Metanephros (tissue), 2 donors: ENCODE measurements at places on chromosomes 16 and 17. TPM values are rescaled to one million over a fixed set of nuclear protein-coding genes. Genes with fewer than 3 reads are reported as not detected.

The MT1A gene
- not detected for total RNA-seq

The TBC1D3E gene
- total RNA-seq: not detected

The HEATR3 gene
- total RNA-seq: 25.6 TPM

The KCNAB3 gene
- total RNA-seq: 4.1 TPM

The GPATCH8 gene
- total RNA-seq: 40.3 TPM

The DOC2B gene
- 63.1 TPM for total RNA-seq

The CHD9NB gene
- 10.1 TPM for total RNA-seq

The ALOX15 gene
- 0.58 TPM for total RNA-seq

The IRF8 gene
- total RNA-seq: 17.5 TPM

The GGT6 gene
- 15.0 TPM for total RNA-seq

The CACNG1 gene
- total RNA-seq: 25.8 TPM

The PSMB3 gene
- 125 TPM for total RNA-seq

The KRT33B gene
- not detected for total RNA-seq

The GPR179 gene
- 0.06 TPM for total RNA-seq

The GAST gene
- total RNA-seq: not detected

The CDR2 gene
- total RNA-seq: 19.9 TPM

The DNAAF8 gene
- 1.1 TPM for total RNA-seq

The FGF11 gene
- 4.8 TPM for total RNA-seq

The TACO1 gene
- 17.5 TPM for total RNA-seq

The SPEM3 gene
- not detected for total RNA-seq

The NRN1L gene
- total RNA-seq: 1.2 TPM

The CD300H gene
- total RNA-seq: not detected

The TEKT5 gene
- 0.64 TPM for total RNA-seq

The CIBAR2 gene
- total RNA-seq: not detected

The GNG13 gene
- total RNA-seq: not detected

The RHBDF1 gene
- 36.4 TPM for total RNA-seq

The CFAP119 gene
- 7.0 TPM for total RNA-seq

The MYO1D gene
- total RNA-seq: 39.2 TPM

The CTF1 gene
- total RNA-seq: 4.8 TPM
